ENCODE measurements at places on chromosomes 5 and 9. TPM values are rescaled to one million over a fixed set of nuclear protein-coding genes. Genes with fewer than 3 reads are reported as not detected.

The HTR4 gene
- total RNA-seq, result not detected

The ANGPTL2 gene
- 5.9 TPM for total RNA-seq

The ORM2 gene
- total RNA-seq, result not detected

The ADAMTS12 gene
- total RNA-seq, result 2.2 TPM

The OTP gene
- not detected for total RNA-seq

The CTNNAL1 gene
- total RNA-seq, result 231 TPM

DNA sequence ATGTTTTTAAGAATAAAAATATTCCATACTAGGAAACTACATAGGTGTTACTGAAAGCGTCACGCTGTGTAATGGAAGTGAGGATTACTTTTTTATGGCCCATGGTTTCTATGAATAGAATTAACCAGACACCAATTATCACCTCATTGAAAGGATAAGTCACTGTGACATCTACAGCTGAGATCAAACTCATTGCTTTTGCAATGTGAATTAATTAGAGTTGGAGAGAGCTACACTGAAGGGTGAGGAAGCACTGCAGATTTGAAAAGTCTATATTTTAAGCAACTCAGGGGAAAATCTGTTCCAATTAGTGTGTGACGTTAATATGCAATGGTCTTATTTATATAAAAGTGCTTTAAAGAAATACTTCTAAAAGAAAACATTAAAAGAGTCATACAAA lies 1300.1 kb upstream of the DMAC1 start:
- no peak for DNase-seq
- no peak overlapping the region for H3K4me3 ChIP-seq
- no peak overlapping the region for H3K27ac ChIP-seq
- no peaks in the 10 kb centered on the region for H3K36me3 ChIP-seq
- H3K4me1 ChIP-seq, result no peaks in the 10 kb centered on the region

DNA sequence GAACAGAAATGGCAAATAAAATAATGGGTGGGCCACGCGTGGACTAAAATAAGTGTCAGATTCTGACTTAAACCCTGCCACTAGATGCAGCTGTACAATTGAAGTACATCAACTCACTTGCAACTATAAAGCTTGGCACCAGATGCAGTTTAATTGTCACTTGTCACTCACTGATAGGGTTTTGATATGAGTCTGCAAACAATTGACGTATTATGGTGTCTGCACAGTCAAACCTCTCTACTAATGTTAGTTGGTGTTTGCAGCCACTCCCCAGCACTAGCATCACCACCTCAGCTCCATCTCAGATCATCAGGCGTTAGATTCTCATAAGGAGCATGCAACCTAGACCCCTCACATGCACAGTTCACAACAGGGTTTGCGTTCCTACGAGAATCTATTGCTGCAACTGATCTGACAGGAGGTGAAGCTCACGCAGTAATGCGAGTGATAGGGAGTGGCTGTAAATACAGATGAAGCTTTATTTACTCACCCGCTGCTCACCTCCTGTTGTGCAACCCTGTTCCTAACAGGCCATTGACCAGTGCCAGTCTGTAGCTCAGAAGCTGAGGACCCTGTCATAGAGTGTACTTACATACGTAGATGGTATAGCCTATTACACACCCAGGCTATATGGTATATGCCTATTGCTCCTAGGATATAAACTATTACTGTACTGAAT lies 72.1 kb upstream of the SEMA6A start:
- no peak overlapping the region for H3K4me3 ChIP-seq
- DNase-seq, result no peak
- no peaks in the 10 kb centered on the region for H3K27me3 ChIP-seq
- no peaks in the 10 kb centered on the region for H3K4me1 ChIP-seq
- no peaks in the 10 kb centered on the region for H3K36me3 ChIP-seq

GRCh38 chr5:180194410-180195345 lies 14.3 kb downstream of the RASGEF1C start:
- H3K4me1 ChIP-seq, result no peaks in the 10 kb centered on the region
- no peak overlapping the region for H3K4me3 ChIP-seq
- H3K36me3 ChIP-seq, result no peaks in the 10 kb centered on the region
- H3K27me3 ChIP-seq, result no peaks in the 10 kb centered on the region

- no peak overlapping the region for H3K27ac ChIP-seq
- DNase-seq, result no peak
- no peaks in the 10 kb centered on the region for H3K27me3 ChIP-seq
- H3K36me3 ChIP-seq, result no peaks in the 10 kb centered on the region
- H3K4me1 ChIP-seq, result no peaks in the 10 kb centered on the region
These were observed 271.7 kb upstream of the KLF4 start for GRCh38 chr9:107761307-107761706.

DNA sequence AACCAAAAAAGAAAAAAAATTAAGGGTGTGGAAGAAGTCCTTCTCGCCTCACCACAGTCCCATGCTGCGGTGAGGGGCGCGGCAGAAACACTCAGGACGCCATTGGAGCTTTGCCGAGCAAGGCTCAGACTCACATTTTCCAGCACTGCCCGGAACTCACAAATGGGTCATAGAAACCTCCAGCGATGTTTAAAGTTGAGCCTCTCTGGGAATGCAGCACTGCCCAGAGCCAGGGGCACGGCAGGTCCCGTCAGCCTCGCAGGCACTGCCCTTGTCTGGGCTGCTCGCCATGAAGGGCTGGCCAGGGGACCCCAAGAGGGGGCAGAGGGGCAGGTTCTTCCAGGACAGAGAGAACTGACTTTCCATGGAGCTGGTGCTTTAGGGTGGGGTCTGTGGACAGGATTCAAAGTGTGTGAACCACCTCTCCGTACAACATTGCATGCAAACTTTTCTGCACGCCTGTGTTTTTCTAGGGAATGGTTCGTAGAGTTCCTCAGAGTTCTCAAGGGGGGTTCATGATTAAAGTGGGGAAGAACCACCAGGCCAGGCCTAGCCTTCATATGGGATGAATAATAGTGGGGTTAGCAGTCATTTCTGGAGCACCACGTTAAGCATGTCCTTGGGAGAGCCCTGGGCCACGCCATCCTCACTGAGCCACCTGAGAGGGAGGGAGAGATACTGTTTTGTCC lies 38.4 kb downstream of the PRRX2 start:
- no peaks in the 10 kb centered on the region for H3K36me3 ChIP-seq
- no peaks in the 10 kb centered on the region for H3K27me3 ChIP-seq
- H3K27ac ChIP-seq, result peak overlapping the region; percentile 26
- DNase-seq, result peak; percentile 29
- H3K4me1 ChIP-seq, result peaks cover 6% of the 10 kb centered on the region
- no peak overlapping the region for H3K4me3 ChIP-seq
